ENCODE measurements at places on chromosomes 1 and 21.
A peak's percentile ranks its signal among the peaks of the same experiment; 100 is the strongest.

- ATAC-seq = no peak
These were observed 1.0 kb downstream of the PRDX6 start for GRCh38 chr1:173478094-173478674.

- ATAC-seq = peak; percentile 28
These were observed 107.4 kb upstream of the CASZ1 start for GRCh38 chr1:10903821-10904220.

- ATAC-seq = no peak
These were observed 17.4 kb downstream of the AZIN2 start for GRCh38 chr1:33098371-33098770.

DNA sequence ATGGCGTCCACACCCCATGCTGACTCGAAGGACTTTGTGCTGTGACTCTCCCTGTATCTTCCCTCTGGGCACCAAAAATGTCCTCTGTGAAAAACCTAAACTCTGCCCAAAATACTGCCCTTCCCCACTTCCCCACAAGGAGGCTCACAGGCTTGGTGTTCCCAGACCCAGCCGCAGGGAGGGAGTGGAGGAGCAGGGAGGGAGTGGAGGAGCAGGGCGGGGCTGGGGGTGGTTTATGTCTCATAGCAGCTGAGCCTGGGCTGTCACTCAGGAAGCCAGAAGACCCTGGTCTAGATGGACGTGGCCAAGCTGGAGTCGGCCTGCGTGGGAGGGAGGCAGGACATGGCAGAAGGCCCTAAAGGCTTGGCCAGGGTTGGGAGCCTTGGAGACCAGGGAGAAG lies 461.7 kb downstream of the PTPRU start:
- ATAC-seq = no peak

Measured in activated CD4-positive, CD25-positive, alpha-beta regulatory T cell treated with anti-CD3 and anti-CD28 coated beads, Interleukin-2, amount 50 U/mL, for 24 hours (primary cell).